Adrenal gland (tissue), 19 donors: ENCODE measurements at places on chromosomes 6 and 20. TPM values are rescaled to one million over a fixed set of nuclear protein-coding genes. Genes with fewer than 3 reads are reported as not detected.

DNA sequence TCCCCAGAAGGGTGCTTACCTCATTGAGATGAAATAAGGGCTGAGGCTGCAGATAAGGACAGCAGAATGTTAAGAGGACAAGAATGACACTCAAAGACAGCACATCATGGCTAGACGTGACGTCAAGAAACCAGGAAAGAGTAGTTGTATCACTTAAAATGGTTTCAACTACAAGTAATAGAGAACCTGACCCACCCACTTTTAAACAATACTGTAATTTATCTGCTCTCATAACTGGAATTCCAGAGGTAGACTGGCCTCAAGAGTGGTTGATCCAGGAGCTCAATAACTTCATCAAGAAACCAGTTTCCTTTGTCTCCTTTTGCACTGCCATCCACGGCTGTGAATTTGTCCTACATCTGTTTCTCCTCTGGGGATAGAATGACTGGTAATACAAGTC lies 187.1 kb downstream of the EYA4 start:
- H3K27ac ChIP-seq: no peak overlapping the region
- no peak overlapping the region for H3K4me3 ChIP-seq
- H3K27me3 ChIP-seq: no peaks in the 10 kb centered on the region
- H3K4me1 ChIP-seq: no peaks in the 10 kb centered on the region
- H3K36me3 ChIP-seq: no peaks in the 10 kb centered on the region
- DNase-seq: no peak

Gene RAB44
- polyA plus RNA-seq: 0.03 TPM

Gene ARFGEF3
- 3.3 TPM for polyA plus RNA-seq

- no peak overlapping the region for H3K27ac ChIP-seq
- DNase-seq: no peak
- H3K4me1 ChIP-seq: no peaks in the 10 kb centered on the region
- H3K36me3 ChIP-seq: peaks cover 15% of the 10 kb centered on the region
- H3K4me3 ChIP-seq: no peak overlapping the region
- peaks cover 8% of the 10 kb centered on the region for H3K27me3 ChIP-seq
Measured at GRCh38 chr6:24646771-24647170, 780 bp upstream of the KIAA0319 start.

DNA sequence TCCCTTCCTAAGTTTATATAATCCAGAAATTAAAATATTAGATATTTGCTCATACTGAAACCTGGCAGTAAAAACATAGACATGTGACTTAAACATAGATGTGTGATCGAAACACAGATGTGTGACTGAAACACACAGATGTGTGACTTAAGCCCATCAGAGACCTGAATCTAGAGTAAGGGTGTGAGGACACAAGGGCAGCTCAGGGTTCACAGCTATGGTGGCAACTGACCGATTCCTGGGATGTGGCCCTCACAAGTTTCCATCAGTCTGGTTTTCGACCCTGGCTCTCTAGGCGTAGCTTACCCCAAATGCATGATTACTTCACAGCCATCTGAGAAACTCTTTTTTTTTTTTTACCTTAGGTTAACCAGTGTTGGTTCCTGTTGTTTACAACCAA lies 137.0 kb downstream of the NRN1 start:
- H3K27me3 ChIP-seq: no peaks in the 10 kb centered on the region
- H3K4me3 ChIP-seq: no peak overlapping the region
- no peak for DNase-seq
- no peaks in the 10 kb centered on the region for H3K36me3 ChIP-seq
